ENCODE measurements at places on chromosomes 13 and 19.

- no peak for DNase-seq
Observed at GRCh38 chr13:46716821-46717220, 80.1 kb downstream of the ESD start.

GRCh38 chr13:33543631-33544265 lies 258.2 kb upstream of the STARD13 start:
- DNase-seq: no peak

DNA sequence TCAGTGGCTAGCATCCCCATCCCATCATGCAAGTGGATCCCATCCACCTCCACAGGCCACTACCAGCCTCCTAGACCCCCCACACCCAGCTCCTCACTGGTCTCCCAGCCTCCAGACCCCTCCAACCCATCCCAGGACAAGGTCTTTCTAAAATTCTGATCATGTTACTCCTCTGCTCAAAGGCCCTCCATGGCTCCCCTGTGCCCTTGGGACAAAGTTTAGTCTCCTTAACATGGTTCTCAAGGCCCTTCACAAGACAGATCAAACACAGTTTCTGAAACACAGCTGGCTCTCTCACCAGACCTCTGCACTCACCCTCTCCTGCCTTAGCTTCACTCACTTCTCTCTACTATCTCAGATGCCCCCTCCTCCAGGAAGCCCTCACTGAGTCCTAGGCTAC lies 9.3 kb downstream of the CEACAM19 start:
- DNase-seq: no peak

DNA sequence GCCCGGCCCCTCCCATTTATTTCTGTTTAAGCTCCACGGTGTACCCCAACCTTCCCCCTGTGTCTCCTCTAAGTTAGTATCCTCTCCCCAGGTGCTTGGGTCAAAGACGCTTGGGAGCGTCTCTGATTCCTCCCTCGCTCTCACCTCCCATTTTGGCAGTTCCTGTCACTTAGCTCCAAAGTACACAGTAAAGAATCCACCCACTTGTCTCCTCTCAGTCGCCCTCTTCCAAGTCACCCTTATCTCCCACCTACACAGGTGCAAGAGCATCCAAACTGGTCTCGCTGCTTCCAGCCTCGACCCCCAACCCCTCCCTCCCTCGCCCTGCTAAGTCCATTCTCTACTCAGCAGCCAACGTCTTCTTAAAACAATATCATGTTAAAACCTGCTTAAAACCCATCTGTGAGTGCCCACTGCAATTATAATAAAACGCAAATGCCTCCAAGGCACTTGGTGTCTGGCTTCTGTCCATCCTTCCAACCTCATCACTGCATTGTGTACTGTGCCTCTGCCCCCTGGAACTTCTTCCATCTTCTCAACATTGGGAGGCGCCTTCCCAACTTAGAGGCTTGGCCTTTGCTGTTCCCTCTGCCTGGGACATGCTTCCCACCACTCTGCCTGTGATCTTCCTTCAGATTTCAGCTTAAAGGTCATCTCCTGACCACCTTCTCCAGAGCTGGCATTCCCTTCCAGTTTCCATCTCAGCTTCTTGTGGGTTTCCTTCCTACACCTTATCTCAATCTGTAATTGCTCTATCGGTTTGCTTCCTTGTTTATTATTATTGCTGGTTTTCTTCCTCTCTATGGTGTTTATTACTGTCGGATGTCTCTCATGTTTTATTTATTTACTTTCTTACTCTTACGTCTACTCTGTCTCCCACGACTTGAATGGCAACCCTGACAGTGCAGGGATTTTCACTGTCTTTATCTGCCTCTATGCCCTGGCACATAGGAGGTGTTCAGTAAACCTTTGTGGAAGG lies 9.5 kb upstream of the KLK14 start:
- DNase-seq: no peak

- DNase-seq: no peak
Observed at GRCh38 chr13:87536899-87537298, 134.3 kb upstream of the SLITRK5 start.

DNA sequence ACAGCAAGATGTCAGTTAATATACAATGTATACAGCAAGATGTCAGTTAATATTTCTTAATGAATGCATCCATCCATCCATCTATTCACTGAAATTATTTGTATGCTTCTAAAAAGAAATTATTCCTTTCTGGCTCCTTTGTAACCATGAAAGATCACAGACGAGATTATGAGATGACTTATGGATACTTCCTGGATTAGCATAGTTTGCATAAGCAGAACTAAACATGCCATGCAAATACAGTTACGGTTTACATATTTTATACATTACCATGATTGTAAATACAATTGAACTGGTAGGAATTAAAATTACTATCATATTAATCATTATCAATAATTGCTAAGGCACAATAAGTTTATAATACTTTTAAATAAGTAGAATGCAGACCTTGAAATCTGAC lies 32.7 kb downstream of the NALCN start:
- no peak for DNase-seq

GRCh38 chr13:96214824-96215445 lies 125.0 kb downstream of the HS6ST3 start:
- DNase-seq: no peak

DNA sequence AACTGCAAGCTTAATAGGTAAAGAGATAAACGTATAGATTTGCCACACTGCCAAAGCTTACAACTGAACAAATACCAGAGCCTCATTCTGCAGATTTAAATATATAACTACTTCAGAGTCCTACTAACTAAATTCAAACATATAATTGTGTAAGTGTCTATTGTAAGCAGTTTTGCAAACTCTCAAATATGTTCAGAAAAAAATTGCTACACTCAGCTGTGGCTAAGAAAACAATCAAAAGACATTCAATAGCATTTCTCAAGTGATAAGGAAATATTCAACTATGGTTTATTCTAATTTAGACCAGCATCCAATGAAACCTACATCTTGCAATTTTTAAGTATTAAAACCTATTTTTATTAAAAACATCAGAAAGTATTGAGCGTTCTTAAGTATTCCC lies 202.4 kb downstream of the KCTD12 start:
- DNase-seq: no peak

GRCh38 chr13:51004111-51004865 lies 94.7 kb downstream of the RNASEH2B start:
- DNase-seq: no peak

GRCh38 chr13:107576430-107576829 lies 638.9 kb downstream of the LIG4 start:
- no peak for DNase-seq

All from NCI-H1930 (cell line).